ENCODE measurements at places on chromosomes 16 and 17.

GRCh38 chr17:19502517-19502916 lies 31.1 kb upstream of the SLC47A1 start:
- DNase-seq = no peak

GRCh38 chr16:72983728-72984350 lies 64.1 kb downstream of the ZFHX3 start:
- DNase-seq = no peak

DNA sequence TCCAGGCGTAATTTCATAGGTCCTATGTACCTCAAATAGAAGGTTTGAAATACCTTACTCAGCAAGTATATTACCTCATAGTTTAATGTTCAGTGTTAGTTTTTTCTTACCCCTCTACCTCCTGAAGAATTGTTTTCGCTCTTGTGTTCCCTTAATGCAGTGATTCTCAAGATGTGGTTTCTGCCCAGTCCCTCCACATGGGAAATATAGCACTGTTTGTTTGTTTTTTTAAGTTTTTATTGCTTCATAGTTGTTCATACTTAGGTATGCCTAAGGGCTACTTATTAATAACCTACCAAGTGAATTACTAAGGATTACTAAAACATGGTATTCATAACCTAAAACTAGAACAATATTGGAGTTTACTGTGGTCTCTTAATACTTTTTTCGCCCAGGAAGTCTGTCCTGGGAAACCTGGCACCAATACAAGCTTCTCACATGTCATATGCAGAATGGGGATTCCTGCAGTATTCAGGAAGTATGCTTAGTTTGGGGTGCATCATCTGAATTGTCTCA lies 5.0 kb downstream of the RSPRY1 start:
- DNase-seq = no peak

- no peak for DNase-seq
Observed at GRCh38 chr17:43641416-43641815, 20.3 kb downstream of the MEOX1 start.

- DNase-seq = no peak
Observed at GRCh38 chr17:82447876-82448275, 2.7 kb downstream of the CYBC1 start.

DNA sequence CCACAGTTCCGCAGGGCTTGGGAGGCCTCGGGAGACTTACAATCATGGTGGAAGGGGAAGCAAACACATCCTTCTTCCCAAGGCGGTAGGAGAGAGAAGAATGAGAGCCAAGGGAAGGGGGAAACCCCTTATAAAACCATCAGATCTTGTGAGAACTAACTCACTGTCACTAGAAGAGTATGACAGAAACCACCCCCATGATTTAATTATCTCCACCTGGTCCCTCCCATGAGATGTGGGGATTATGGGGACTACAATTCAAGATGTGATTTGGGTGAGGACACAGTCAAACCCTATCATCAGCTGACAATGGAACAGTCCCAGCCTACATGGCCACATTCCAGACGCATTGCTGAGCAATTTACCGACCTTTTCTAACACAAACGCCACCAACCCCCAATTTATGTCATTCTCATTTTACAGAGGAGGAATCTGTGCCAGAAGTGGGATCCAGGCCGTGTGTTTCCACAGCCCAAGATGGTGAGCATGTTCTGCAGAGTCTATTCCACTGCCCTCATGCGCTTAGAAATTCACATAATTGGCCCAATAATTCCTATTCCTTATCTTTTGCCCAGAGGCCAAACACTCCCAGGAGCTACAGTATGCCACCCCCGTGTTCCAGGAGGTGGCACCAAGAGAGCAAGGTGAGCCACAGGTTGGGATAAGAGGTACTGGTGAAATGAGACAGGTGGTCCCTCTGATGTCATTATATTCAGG lies 17.3 kb downstream of the MILR1 start:
- DNase-seq = no peak

- no peak for DNase-seq
Observed at GRCh38 chr17:5642752-5643151, 58.4 kb upstream of the NLRP1 start.

DNA sequence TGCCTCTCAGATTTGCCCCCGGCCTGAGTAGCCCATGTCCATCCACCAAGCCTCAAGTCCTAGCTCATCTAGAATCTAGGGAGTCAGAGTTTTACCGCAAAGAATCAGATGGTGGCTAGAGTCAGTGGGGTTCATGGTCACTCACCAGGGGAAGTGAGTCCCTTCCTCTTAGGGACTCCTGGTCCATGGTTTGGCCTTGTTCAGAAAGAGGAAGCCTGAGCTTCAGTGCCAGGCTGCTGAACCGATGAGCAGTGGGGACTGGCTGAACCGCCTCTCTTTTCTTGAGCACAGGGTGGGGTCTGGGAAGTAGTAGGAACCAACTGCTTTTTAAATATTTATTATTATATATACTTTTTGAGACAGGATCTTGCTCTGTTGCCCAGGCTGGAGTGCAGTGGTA lies 160.3 kb downstream of the NTN1 start:
- DNase-seq = no peak

DNA sequence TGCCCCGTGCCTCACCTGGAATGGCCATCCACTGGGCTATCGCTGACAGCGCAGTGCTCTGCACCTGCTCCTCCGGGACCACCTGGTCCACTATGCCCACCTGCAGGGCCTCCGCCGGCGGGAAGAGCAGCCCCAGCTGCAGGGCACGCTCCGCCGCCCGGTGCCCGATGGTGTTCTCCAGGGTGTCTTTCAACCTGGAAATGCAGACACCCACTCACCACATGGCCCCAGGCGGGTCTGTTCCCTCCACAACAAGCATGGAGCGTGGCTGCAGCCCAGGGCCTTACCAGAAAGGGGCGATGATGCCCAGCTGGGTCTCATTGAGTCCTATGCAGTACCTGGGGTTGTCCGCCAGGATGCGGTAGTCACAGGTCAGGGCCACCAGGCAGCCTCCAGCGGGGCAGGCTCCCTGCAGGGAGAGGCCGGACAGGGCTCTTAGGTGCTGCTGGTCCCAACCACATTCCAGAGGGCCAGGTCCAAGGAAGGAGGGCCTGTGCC lies 6.8 kb downstream of the DNASE1L2 start:
- no peak for DNase-seq

DNA sequence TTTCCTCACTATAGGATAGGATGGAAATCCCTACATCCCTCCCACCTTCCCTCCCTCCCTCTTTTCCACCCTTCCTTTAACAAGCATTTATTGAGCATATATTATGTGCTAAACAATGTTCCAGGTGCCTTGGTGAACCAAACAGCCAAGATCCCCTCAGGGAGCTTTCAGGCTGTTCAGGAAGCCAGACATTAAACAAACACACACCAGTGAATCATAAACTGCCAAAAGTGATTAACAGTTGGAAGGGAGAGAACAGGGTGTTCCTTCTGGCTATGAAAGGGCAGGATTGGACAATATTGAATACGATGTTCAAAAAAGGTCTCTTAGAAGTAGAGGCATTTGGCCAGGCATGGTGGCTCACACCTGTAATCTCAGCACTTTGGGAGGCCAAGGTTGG lies 22.8 kb upstream of the CNEP1R1 start:
- DNase-seq = no peak

- DNase-seq = peak; percentile 67
Observed at GRCh38 chr17:12522743-12523183, 142.9 kb upstream of the MYOCD start.

DNA sequence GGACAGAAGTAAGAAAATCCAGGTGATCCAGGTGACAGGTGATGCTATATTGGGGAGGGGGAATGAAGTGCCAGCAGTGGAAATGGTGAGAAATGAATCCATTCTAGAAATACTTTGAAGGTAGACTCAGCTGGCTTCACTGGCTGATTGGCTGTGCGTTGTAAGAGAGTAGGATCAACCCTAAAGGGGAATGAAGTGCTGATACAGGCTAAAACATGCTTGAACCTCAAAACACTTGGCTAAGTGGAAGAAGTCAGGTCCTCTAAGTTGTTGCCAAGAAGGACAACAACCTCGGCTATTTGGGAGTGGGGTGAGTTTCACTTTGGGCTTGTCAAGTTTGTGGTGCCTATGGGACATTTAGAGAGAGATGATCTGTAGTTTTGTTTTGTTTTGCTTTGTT lies 24.1 kb upstream of the SCNN1B start:
- no peak for DNase-seq

- no peak for DNase-seq
Observed at GRCh38 chr17:8703001-8703400, 41.6 kb downstream of the CCDC42 start.

DNA sequence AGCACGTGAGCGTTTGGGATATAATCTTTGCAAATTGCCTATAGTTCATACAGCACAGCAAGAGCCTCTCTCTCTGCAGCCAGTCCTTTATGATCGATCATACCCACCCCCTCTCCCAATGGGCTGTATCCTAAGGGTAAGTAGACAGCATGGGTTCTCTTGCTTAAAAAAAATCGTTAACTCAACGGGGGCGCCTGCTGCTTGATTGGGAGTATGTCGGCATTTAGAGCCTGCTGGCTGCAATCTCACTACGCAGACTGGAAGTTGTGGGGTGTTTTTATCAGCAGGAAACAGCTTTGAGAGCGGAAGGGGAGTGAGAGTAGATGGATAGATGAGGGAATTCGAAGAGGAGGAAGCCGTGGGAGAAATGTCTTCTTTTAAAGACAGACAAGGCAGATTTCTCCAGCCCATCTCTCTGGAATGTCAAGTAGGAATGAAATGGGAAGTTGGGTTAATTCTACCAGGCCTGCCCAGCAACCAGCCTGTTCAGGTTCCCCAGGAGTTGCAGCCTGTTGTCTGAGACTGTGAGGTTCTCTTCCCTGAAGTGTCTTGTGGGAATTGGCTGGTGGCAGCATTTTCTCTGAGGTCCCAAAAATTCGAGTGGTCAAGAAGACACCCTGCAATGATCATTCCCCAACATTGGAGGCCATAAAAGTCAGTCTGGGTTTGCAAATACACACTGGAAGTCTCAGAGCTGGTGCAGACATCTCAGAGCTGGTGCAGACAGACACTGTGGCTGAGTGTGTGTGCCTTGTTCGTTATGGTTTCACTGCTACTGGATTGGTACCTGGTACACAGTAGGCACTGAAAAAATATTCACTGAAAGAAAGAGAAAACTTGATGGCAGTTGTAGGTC lies 65.6 kb downstream of the PRKCB start:
- DNase-seq = no peak

GRCh38 chr16:77211880-77212740 lies 12.9 kb downstream of the SYCE1L start:
- DNase-seq = no peak

GRCh38 chr17:66018786-66019185 lies 173.1 kb downstream of the CEP112 start:
- DNase-seq = no peak

- no peak for DNase-seq
Observed at GRCh38 chr17:29131814-29132682, 48.1 kb downstream of the MYO18A start.

- DNase-seq = peak; percentile 35
Observed at GRCh38 chr17:37358098-37358829, 17.5 kb upstream of the C17orf78 start.

DNA sequence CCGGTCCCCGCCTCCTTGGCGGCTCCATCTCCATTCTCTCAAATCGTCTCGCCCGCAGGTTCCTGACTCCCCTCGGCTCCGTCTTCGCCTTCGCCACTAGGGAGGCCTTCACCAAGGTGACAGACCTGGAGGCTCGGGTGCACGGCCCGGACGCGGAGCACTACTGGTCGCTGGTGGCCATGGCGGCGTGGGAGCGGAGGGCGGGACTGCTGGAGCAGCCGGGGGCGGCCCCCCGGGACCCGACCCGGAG lies 862 bp downstream of the GLTPD2 start:
- no peak for DNase-seq

GRCh38 chr17:1724351-1724868 lies at the start of gene WDR81:
Gene WDR81 (plus strand): TSS chr17:1724704. CDS start chr17:1724960, 256 bp downstream.
- DNase-seq = no peak

GRCh38 chr16:22400900-22401299 lies 26.5 kb upstream of the CDR2 start:
- no peak for DNase-seq

DNA sequence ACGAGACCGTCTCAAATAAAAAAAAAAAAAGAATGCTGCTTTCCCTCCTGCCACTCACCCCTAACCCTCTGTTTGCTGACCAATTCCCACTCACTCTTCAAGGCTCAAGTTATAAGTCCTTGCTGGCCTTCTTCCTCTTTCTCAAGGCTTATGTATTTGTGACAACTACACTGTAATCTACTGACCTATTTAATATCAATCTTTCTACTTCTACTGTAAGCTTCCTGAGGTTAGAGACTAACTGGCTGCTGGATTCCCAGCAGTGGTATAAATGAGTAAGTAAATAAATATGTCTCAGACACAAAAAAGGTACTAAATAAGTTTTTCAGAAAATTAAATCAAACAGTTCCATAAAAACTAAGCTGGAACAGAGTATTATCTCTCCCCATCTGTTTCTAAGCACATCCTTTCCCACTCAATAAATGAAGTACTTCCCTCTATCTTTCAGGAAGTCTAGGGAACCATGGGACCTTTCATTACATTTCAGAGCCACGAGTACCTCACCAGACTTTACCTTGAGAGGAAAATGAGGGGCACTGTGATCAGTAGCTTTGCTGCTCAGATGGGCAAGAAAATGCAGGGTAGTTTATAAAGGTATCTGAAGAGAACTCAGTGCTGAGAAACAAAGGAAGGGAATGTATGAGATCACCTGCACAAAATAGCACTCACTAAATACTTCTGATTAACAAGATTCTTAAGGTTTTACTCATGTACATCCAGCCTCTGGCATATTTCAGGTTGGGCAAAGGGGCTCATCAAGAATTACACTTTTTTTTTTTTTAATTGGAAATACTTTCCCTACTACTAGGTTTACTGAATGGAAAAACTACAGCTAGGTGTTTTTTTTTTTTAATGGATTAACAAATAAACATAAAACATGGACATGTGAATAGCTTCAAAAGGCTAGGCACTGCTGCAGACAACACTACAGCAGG lies 10.8 kb downstream of the SSH2 start:
- no peak for DNase-seq

DNA sequence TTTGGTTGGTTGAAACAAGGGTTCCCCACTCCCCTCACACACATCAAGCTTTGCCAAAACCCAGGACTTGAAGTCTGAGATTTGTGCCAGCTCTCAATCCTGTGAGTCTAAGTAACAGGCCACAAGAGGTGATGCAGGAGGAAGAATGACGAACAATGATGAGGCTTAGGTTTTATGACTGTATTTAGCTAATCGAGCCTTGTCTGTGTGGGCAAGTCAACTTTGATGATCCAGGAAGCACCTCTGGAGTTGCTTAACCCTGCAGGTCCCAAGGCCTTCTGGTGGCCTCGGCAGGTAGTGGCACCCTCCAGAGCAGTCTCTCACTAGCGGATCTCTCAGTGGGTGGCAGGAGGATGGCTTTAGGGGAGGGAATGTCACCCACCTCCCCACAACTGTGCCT lies 28.7 kb downstream of the CDK5RAP3 start:
- DNase-seq = no peak

DNA sequence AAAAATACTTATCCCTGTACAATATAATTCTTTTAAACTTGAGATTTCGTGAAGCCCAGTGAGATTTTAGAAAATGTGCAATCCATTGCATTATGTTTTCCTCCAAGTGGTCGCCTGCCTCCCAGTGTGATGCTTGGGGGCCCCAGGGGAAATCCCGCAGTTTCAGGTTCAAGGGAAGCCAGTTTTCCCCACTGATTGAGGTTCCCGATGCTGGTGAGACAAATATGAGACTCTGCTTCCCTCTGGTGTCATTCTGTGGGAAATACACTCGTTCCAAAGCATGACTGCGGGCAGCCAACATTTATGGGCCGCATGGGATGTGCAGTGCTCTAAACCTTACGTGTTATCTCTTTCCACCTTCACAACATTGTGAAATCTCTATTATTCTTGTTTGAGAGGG lies 200.8 kb downstream of the PRKCB start:
- peak; percentile 6 for DNase-seq

- no peak for DNase-seq
Observed at GRCh38 chr17:28963055-28963611, 11.8 kb upstream of the PHF12 start.

Measured in smooth muscle cell of the brain vasculature (primary cell).